ENCODE measurements at places on chromosomes 5 and 9.

GRCh38 chr9:76458903-76459693, at the start of gene GCNT1:
GCNT1 (plus strand) TSS chr9:76459182; CDS start chr9:76502382, 43,200 bp downstream.
- peak; percentile 78 for DNase-seq

DNA sequence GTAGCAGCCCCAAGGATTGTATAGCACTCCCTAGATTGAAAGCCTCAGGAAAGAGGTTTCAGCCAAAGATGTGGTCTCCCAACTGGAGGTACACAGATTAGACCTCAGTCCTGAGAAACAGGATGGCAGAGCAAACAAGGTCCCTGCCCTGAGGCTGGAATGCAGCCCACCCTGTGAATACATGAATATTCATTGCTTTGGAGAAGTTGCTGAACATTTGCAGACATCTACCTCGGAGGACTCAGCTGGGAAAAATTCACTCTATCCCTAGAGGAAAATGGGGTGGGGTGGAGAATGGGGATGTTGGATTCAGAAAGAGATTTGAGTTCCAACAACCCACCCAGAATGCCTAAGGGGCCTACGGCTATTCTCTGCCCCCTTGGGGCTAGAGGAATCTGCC, 129.4 kb downstream of the SLIT3 start:
- DNase-seq = no peak

GRCh38 chr9:82761956-82762355, 301.0 kb downstream of the RASEF start:
- DNase-seq = no peak

DNA sequence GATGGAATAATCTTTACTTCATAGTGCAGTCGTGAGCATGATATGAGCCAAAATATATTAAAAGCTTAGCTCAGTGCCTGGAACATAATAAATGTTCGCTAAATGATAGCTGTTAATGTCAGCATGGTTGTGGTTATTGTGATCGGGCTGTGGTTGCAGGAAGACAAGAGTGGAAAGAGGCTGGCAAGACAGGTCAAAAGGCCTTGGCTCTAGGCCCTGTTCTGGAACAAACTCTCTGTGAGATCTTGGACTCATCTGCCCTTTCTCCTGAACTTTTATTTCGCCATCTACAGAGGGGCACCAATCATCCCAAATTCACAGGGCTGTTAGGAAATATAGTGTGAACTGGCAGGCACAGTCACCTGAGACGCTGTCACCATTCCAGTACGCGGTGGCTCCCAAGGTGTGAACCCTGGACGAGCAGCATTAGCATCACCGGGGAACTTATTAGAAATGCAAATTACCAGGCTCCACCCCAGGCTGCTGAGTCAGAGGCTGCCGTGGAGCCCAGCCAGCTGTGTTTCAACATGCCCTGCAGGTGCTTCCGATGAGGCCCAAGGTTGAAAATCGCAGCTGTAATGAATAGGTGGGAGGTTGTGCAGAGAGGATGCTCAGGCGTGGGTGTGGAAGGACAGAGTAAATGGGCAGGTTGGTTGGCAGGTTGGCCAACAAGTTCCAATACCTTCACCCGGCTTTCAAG, 50.2 kb upstream of the SAP30L start:
- no peak for DNase-seq

DNA sequence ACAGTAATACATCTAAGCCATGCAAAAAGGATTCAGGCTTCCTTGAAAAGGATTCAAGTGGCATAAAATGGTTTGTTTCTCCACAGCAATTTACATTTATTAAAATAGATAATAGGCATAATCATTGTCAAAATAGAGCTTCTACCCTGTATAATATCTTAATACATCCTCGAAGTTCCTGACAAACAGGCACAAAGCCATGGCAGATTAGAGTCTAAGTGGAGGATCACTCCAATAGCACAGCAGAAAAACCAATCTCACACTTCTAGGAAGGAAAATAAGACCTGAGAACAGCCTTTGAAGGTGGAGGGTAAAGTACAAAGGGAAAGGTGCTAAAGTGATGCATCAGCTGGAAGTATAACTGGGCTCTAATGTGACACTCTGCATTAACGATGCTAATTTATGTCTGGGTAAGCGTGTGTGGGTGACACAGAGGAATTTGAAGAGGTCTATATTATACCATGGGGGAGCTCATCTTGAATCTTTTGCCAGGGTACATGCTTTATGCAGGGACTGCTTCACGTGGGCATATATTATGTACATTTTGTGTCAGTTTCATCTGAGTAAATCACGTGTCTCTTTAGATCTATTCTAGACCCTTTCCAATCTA, 28.8 kb downstream of the PPP2R2B start:
- no peak for DNase-seq

- DNase-seq = no peak
Observed at GRCh38 chr5:98314292-98314691, 459.2 kb upstream of the RGMB start.

DNA sequence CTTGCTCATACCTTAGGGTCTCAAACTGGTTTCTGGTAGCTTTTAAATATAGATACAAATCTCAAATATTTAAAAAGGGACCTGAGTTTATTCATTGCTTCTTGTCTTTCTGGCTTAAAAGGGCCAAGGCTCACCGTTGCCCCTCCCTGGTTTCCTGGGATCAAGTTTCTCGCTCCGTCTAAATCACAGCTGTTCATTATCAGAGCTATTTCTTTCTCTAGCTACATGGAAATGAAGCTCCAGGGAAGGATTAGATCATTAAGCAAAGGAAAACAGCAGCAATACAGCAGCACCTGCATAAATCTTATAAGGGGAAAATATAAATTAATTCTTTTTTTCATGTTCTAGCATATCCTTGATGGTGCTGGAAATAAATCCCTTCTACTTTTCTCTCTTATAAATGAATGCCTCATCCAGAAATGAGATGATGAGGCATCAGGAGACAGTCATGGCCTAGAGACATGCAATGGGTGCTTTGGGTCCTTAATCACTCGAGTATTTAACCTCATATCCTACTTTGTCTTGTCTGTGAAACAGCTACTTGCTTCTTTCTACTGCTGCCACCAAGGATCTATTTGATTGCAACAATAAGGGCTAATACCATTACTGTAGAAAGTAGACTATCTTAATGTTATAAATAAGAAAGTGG, 320.1 kb downstream of the TRPM3 start:
- DNase-seq = no peak

DNA sequence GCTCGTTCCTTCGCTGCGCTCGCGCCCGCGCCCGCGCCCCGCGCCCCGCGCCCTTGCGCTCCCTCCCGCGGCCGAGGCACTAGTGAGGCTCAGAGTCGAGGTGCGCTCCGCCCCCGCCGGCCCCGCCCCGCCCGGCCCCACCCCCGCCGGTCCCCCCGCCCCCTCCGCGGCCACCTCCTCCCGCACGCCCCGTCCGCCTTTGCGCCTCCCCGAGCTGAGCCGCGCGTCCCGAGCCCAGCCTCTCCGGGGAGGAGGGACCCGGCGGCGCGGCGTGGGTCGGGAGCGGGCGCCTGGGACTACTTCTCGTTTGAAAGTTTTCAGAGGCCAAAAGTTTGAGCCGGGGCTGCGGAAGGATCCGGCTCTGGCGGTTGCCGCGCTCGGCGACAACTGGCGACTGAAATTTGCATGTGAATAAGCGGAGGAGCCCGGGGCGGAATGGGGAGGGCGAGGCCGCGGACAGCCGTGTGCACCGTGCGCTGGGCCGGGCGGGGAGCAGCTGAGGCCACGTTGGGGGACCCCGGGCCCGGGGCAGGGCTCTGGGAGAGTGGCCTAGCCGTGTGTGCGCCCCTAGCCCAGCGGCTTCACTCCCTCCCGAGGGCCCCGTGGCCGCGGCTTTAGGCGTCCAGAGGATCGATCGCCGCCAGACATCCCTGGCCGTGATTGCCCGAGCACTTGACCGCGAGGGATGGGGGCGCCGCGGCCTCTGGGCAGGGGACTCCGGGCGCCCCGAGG, at the start of gene NOTCH1:
TSS of gene NOTCH1 (minus strand) at position 84 of the 732 bp plus-strand sequence. CDS start 262 bp downstream, outside the sequence.
- DNase-seq = peak; percentile 94

- no peak for DNase-seq
Observed at GRCh38 chr9:110815361-110815760, 146.8 kb downstream of the MUSK start.

- DNase-seq = no peak
Observed at GRCh38 chr5:10602031-10602806, 38.3 kb downstream of the ANKRD33B start.

GRCh38 chr9:115024925-115025535, 92.9 kb downstream of the TNC start:
- no peak for DNase-seq

- no peak for DNase-seq
Observed at GRCh38 chr9:109020581-109021511, 7.5 kb upstream of the CTNNAL1 start.

DNA sequence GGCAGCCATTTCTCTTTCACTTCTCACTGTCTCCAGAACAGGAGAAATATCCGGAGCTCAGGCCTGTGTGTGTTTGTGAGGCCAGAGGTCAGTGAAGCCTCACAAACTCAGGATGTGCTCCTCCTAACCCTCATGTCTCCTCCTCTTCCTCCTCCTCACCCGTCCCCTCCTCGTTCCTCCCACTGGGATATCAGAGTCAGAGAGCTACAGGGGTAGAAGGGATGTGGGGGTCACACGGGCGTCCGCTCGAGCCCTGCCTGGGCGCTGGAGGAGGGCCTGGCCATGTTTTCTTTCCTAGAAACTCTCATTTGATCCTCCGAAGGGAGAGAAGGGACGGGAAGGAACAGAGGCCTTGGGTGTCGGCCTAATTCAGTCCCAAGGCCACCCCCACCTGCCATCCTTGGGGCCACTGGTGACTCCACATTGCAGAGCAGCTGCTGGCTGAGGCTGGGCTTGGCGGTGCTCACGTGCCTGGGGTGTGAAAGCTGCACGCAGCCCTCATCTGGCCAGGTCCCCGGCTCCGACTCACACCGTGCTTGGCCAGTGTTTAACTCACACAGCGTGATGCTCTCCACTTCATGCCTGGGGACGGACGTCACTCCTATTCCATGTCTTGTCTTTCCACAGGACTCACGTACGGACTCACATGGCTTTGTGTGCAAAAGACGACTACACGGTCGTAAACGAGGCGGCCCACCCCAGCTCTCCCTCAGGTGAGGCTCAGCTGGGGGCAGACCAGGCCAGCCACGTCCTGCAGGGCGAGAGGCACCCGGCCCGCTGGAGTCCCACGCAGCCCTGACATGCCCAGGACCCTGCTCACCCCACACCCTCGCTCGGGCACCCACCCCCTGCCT, 22.6 kb upstream of the SLC6A19 start:
- no peak for DNase-seq

DNA sequence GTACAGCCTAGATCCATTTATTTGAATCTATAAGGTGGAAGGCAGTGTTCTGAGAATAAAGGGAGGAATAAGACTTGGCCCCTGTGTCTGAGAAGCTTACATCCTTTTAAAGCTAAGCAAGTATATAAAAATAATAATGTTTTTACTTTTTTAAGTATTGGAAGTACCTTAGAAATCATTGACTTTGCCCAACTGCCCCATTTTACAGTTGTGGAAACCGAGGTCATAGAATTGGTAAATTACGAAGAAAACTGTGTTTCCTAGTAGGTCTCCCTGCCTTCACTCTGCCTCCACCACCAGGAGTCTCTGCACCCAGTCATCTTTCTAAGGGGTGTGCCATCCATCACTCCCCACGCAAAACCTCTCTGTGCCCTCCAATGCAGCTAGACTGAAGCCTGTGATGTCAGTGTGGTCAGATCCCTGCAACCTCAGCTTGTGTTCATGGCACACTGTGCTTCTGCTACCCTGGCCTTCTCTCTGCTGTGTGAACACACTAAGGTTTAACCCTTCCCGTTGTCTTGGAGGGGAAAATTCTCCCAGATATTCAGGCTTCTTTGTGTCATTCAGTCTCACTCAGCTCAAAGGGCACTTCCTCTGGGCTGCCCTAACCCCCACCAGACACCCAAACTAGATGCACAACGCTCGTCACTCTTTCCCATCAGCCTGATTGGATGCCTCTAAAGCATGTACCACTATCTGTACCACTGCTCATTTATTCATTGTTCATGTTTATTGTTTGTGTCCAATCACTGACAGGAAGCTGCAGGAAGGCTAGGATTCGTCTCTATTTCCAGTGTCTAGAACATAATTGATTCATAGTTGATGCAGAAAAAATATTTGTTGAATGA, 18.2 kb downstream of the ADRB2 start:
- DNase-seq = no peak

GRCh38 chr5:114648940-114649339, 287.1 kb downstream of the KCNN2 start:
- DNase-seq = no peak

- no peak for DNase-seq
Observed at GRCh38 chr5:141716009-141716408, 34.0 kb upstream of the ARAP3 start.

DNA sequence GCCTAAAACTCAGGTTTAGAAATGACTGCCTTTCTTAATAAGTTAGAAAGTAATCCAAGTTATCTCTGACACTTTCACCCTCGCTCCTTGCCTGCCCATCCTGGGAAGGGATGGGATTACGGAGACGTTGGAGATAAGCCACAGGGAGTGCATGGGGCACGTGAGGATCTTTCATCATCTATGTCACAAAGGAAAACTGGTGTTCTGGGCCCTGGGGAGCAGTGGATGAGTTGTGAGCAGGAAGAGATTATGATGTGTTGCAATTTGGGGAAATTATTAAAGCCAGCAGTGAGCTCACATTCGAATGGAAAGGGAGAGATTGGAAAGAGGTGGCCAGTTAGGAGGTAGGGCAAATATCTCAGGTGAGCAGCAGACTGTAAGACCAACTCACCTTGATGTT, 12.8 kb downstream of the AFAP1L1 start:
- no peak for DNase-seq

DNA sequence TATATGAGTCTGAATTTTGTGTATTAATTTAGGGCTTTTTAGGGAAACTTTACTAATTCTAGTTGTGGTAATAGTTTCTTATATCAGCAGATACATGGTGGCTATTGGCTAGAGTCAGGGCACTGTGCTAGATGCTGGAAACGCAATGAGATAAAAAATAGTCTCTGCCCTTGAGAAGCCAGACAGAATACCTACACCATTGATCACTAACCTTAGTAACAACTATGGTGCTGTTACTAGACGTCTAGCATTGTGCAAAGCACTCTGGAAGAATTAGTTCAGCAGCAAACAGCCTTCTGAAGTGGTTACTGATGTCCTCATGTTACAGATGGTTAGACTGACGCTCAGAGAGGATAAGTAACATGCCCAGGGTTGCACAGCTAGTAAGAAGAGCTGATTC, 61.8 kb downstream of the GDA start:
- DNase-seq = no peak

DNA sequence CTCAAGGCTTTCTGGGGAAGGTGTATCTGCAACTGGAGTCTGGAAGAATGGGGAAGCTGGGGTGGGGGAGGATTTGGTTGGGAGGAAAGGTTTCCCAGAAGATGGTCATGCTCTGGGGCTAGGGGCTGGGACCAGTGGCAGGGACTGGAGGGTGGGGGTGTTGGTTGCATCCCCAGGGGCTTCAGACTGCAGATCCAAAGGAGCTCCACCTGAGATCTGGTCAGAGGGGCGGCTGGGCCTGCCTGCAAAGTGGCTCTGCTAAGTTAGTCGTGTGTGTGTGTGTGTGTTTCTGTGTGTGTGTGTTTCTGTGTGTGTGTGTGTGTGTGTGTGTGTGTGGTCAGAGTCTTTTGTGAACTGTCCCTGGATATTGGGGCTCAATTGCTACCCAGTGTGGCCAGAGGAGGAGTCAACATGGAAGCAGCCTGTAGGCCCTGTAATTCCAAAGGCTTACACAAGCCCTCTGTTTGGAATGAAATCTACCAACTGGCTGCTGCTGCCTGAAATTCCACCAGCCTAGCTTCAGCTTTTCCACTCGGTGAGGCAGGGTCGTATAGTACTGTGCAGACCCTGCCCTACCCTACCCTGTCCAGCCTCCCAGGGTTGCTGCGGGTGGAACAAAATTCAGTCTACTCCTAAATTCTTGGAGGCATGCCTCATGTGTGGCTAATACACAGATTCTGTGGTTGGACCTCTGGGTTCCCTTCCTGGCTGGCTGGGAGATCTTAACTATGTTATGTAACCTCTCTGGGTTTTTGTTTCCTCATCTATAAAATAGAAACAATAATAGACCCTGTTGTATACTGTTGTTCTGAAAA, 12.5 kb upstream of the SYNPO start:
- no peak for DNase-seq
